ENCODE measurements at places on chromosomes 4 and X. TPM values are rescaled to one million over a fixed set of nuclear protein-coding genes. Genes with fewer than 3 reads are reported as not detected.

OTUD6A gene
- total RNA-seq: not detected

CSAG2 gene
- not detected for total RNA-seq

ARHGEF6 gene
- 63.8 TPM for total RNA-seq

HADH gene
- total RNA-seq: 5.7 TPM

UGT2B15 gene
- not detected for total RNA-seq

GYPA gene
- total RNA-seq: 0.10 TPM

DKK2 gene
- total RNA-seq: not detected

SPATA4 gene
- total RNA-seq: not detected

REPS2 gene
- 1.8 TPM for total RNA-seq

TMEM35A gene
- not detected for total RNA-seq

CFAP47 gene
- 0.10 TPM for total RNA-seq

CRLF2 gene
- total RNA-seq: 0.42 TPM

PRDM8 gene
- 4.8 TPM for total RNA-seq

MAB21L2 gene
- not detected for total RNA-seq

MMRN1 gene
- 8.1 TPM for total RNA-seq

XK gene
- 3.6 TPM for total RNA-seq

EGFL6 gene
- not detected for total RNA-seq

PPP4R3C gene
- 0.10 TPM for total RNA-seq

TRAPPC11 gene
- 21.4 TPM for total RNA-seq

MAGED4 gene
- total RNA-seq: 0.10 TPM

IL15 gene
- total RNA-seq: 6.5 TPM

PAGE5 gene
- total RNA-seq: 1.5 TPM

CYTL1 gene
- 0.84 TPM for total RNA-seq

TMPRSS11B gene
- total RNA-seq: not detected

CT45A1 gene
- total RNA-seq: not detected

IBSP gene
- 0.21 TPM for total RNA-seq

CXCL10 gene
- 0.42 TPM for total RNA-seq
